ENCODE measurements at places on chromosomes 16 and 17. TPM values are rescaled to one million over a fixed set of nuclear protein-coding genes. Genes with fewer than 3 reads are reported as not detected.

C16orf92 gene
- polyA plus RNA-seq, result not detected

TBX6 gene
- 6.2 TPM for polyA plus RNA-seq

CACNB1 gene
- 1.6 TPM for polyA plus RNA-seq

NEUROD2 gene
- polyA plus RNA-seq, result not detected

Measured in esophagus (tissue), 2 donors.